ENCODE measurements at places on chromosomes 13 and 19.
A peak's percentile ranks its signal among the peaks of the same experiment; 100 is the strongest.

DNA sequence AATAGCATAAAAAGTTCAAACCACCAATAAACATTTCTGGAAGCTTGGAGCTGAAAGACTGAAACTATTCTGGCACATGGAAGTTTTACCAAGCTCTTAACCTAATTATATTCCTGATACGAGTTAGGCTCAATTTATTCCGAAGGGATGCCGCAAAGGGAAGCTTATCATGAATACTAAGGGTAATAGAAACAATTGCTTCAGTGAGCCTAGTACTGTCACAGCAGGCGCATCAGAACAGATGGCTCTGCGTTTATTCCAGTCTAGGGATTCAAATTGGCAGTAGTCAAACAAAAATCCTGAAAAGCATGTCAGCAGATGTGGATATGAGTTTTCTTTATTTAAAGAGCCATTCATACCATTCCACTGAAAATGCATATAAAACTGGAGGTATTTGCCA is 779.5 kb downstream of the GPC5 start:
- DNase-seq: no peak

- no peak for DNase-seq
Measured at GRCh38 chr19:56748378-56748777, 76.8 kb upstream of the ZNF835 start.

DNA sequence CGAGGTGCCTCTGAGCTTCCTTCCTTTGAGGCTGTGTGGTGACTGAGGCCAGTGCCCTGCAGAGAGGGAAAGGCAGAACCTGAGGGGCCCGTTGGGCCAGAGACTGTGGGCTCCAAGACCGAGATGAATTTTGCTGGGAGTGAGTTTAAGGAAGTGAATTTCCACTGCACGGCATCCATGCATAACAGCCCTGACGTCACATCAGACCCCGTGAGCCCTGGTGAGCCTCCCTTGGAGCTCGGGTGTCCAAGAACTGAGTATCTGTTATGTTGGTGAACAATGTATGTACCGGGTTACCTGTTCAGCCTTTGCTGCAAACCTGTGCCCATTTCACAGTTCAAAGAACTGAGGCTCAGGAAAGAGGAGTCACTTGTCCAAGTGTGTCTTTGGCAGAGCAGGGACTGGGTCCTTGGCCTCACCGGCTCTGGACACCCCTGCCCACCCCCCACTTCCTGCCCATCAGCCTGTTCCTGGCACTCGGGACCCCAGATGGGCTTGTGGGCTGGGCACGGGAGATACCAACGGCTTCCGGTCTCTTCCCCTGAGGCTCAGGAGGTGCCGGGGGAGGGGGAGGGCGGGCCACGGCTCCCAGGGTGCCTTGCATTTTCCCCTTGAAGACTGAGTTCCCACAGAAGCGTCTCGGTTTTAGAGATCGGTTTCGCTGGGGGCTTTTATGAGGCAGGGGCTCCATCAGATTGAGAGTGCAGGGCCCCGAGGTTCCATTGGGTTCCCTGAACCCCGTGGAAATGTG is 33.7 kb downstream of the NFILZ start:
- peak; percentile 16 for DNase-seq

GRCh38 chr19:39246951-39247669 is 1.5 kb downstream of the IFNL4 start:
- DNase-seq: peak; percentile 27

GRCh38 chr13:110324026-110324749 is 17.1 kb downstream of the COL4A2 start:
- DNase-seq: no peak

GRCh38 chr19:1645299-1645698 is 7.1 kb downstream of the TCF3 start:
- no peak for DNase-seq

DNA sequence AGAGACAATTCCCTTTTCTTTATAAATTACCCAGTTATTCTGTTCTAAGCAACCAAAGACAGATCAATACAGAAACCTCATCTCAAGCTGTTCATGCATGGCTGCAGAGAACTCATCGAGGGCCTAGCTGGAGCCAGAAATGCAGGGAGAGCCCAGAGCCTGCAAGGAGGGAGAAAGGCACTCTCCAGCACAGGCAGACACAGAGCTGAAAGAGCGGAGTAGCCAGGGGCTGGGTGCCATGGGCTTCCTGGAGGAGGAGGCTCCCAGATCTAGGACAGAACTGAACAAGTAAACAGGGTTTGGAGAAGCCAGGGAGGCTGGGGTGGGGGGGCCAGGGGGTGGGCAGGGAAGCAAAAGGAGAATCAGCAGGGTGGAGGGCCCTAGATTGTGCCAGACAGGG is 144.2 kb upstream of the ZNF507 start:
- DNase-seq: no peak

- DNase-seq: peak; percentile 97
Measured at GRCh38 chr19:17309198-17309964, at the start of gene DDA1. Gene DDA1, plus strand, starts transcription at chr19:17309563. Its CDS starts 92 bp downstream, at chr19:17309655.

GRCh38 chr19:13761423-13761822 is 2.9 kb upstream of the MRI1 start:
- DNase-seq: no peak

GRCh38 chr13:27578121-27579030 is 42.0 kb downstream of the LNX2 start:
- DNase-seq: no peak

DNA sequence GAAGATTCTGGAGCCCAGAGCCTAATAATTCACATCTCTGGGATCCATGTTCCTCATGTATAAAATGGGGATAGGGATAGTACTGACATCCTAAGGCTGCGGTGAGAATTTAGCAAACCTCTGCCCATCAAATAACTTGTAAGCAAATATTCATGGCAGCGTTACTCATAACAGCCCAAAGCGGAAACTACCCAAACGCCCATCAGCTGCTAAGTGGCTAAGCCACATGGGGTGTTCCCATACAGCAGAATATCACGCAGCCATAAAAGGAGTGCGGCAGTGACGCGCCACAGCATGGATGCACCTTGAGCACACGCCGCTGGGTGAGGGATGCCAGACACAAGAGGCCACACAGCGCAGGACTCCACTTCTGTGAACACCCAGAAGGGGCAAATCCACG is 19.7 kb downstream of the VRK3 start:
- DNase-seq: no peak

GRCh38 chr13:47457626-47458025 is 543.4 kb downstream of the SUCLA2 start:
- no peak for DNase-seq

DNA sequence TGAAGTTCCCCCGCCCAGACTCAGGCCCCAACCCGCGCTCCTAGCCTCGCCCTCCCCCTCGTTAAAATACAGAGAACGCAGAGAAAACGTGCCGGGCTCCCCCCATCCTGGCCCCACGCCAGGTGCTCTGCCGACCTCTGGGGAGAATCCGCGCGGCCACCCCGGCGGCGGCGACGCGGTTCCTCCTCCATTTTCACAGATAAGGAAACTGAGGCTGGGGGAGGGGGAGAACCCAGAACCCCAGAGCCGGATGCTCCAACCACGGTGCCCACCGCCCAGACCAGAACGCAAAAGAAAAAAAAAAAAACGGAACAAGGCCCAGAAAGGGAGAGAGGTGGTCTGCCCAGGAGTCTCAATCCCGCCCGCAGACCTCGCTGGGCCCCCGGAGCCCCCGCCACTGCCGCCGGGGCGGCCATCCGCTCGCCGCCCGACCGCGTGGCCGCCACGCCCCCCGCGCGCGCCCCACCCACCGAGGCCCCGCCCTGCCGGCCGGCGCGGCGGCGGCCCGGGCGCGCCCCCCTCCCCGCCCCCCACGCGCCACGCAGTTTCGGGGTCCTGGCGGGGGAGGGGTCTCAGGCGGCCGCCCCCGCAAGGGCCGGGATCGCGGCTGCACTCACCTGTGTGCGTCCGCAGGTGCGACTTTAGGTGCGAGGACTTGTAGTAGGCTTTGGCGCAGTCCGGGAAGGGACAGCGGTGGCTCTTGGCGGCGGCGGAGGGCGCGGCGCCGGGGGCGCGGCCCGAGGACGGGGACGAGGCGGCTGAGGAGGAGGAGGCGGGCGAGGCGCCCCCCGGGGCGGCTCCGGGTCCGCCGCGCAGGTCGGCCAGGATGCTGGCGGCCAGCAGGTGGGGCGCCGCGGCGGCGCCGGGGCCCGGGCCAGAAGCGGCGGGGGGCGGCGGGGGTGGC is 703 bp downstream of the KLF16 start:
- DNase-seq: peak; percentile 48

GRCh38 chr19:28764066-28764465 is 448.9 kb downstream of the UQCRFS1 start:
- DNase-seq: no peak

All from activated T-cell treated with anti-CD3 and anti-CD28 coated beads for 4 hours (primary cell).